ENCODE measurements at places on chromosomes 4 and X.

GRCh38 chr4:149572716-149573115 is 242.9 kb downstream of the IQCM start:
- DNase-seq, result no peak

GRCh38 chr4:166045457-166045856 is 172.4 kb downstream of the TLL1 start:
- DNase-seq, result no peak

- no peak for DNase-seq
These were observed at the start of gene AWAT2 for GRCh38 chrX:70049925-70050324. AWAT2 (minus strand) TSS chrX:70049938; CDS start chrX:70049932, 6 bp downstream.

DNA sequence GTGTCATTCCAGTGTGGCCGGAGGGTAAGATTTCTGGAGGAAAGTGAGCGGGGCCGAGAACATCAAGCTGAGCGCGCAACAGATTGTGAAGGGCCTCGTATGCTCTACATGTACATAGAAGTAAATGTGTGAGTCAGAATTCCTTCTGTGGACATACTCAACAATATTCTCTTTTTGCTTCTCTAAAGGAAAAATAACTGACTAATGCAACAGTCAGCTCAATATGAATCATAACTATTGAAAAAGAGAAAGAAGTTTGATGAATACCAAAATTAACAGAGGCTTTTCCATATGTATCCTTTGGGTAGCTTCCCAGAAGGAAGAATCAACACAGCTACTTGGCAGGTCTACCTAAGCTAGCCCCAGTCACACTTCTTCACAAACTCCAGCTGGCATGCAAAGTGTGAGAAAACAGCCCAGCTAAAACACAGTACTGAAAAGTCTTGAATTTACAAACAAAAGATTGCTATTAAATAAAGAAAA is 87.5 kb upstream of the ZFP42 start:
- DNase-seq, result peak; percentile 83

DNA sequence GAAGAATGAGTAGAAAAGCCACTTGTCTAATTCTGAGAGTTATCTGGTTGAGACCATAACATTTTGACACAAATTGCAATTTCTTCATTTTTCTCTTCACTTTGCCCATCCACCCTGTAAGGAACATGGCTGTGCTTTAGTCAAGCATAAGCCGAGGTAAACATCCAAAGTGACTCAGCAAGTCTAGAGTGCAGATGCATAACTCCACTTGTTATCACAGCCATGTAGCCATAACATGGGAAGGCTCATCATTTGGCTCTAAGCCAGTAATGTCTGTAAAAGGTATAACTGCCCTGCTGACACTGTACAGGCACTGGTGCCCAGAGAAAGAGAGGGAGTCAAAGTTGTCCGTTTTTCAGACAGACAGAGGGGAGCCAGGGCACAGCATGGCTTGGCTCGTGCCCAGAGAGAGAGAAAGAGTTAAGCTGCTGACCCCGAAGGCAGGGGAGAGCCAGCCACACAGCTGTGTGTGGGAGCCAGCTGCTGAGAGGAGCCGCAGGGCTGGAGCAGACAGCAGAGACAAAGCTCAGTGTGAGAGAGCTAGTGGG is 76.9 kb upstream of the EXOC1L start:
- DNase-seq, result no peak

GRCh38 chrX:154718616-154719015 is 32.3 kb downstream of the GAB3 start:
- no peak for DNase-seq

DNA sequence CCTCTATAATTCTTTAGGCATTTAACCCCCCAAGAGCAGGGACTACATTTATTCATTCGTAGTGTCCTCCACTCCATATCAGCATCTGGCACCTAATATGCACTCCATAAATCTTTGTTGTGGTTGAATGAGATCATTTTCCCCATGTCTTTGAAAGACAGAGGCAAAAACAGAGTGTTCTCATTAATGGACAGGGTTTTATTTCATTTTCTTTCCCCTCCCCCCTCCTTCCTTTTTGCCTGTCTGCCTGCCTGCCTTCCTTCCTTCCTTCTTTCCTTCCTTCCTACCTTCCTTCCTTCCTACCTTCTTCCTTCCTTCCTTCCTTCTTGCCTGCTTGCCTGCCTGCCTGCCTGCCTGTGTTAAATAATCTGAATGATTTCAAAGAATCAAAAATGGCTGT is 83.2 kb downstream of the SHROOM3 start:
- peak; percentile 56 for DNase-seq

GRCh38 chr4:175752664-175753063 is 59.4 kb downstream of the GPM6A start:
- DNase-seq, result no peak

DNA sequence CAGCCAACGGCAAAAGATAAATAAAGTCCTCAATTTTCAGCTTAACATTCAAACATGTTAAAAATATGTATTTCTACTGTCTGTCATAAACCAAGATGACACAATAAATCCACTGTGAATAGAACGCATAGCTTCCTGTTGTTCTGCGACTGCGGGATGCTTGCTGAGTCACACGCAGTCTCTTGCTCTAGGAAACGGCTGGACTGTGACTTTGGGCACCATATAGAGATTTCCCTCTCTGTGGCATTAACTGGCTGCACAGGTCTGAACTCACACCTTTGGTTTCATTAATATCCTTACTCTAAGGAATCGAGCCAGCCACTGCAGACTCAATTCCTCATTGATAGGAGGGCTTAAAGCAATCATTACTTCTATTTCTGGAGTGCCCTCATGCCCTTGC is 8.4 kb downstream of the BEND4 start:
- no peak for DNase-seq

DNA sequence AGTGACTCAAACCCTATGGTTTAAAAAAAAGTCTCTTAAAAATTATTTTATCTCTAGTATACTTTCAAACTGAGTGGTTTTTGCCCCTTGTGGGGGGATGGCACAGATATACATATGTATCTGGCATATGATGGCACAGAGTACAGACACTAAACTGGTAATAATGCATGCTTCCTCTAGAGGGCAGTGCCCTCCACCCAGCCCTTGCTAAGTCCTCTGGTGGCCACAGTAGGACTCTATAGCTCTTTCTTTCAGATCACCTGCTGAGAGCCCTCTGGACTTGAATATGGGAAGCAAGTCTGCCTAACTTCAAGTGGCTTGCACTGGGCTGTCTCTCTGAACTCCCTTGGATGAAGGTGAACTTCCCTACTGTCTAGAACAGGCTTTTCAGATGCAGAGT is 66.3 kb downstream of the TSPAN7 start:
- DNase-seq, result no peak

DNA sequence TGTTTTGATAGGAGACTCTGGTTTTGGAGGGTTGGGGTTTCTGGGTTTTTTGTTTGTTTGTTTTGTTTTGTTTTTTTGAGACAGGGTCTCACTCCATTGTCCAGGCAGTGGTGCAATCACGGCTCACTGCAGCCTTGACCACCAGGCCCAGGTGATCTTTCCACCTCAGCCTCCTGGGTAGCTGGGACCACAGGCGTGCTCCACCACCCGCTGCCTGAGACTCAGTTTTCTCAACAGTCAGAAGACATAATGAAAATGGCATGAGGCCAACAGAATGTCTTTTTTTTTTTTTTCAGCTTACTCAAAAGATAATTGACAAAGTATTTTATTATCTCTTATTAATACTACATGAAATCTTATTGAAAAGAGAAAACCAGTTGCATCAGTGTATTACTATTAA is 32.4 kb downstream of the TNIP2 start:
- DNase-seq, result no peak

DNA sequence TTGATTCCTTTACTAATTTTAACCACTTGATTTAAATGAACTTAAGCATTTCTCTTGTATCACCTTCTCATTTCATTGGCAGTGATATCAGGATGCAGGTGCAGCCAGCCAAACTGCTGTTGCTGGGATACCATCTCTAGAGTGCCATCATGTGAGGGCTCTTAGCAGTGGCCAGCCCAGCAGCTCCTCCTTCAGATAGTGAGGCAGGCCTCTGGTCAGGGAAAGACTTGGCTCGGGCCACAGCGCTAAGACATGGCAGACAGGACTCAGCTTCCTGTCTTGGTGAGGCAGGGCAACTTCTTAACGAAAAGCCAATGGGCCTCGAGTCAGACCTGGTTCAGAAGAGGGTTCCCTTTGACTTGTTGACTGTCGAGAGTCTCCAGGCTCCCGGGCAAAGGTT is 50.0 kb downstream of the NOP14 start:
- no peak for DNase-seq

- DNase-seq, result no peak
These were observed 418.0 kb downstream of the NLGN4X start for GRCh38 chrX:5810636-5811035.

GRCh38 chr4:174538876-174539250 is 16.6 kb upstream of the HPGD start:
- DNase-seq, result no peak

- DNase-seq, result no peak
These were observed 8.5 kb downstream of the FRAS1 start for GRCh38 chr4:78065508-78066192.

- no peak for DNase-seq
These were observed 59.6 kb downstream of the NFKB1 start for GRCh38 chr4:102560571-102561341.

GRCh38 chr4:39719804-39720580 is 22.1 kb downstream of the UBE2K start:
- no peak for DNase-seq

- DNase-seq, result no peak
These were observed 48.2 kb upstream of the PCDH7 start for GRCh38 chr4:30671926-30672448.

DNA sequence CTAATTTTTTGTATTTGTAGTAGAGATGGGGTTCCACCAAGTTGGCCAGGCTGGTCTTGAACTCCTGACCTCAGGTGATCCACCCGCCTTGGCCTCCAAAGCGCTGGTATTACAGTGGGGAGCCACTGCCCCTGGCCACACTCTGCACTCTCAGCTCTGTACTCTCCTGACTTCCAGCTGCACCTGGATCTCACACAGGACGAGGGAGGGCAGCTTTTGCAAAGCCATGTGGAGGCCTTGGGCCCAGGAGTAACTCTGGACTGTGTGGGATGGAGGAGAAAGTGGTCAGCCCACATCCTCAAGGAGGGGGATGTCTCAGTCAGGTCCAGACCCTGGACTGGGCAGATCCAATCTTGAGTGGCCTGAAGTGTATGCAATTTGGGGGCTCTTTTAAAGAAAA is 23.0 kb downstream of the NAT8L start:
- no peak for DNase-seq

- no peak for DNase-seq
These were observed 58.1 kb downstream of the FNIP2 start for GRCh38 chr4:158826882-158827281.

GRCh38 chr4:55568905-55569504 is 22.3 kb upstream of the CLOCK start:
- DNase-seq, result no peak

GRCh38 chr4:14125375-14126129 is 498.0 kb upstream of the BOD1L1 start:
- DNase-seq, result no peak

GRCh38 chrX:2894885-2895292 is 34.2 kb downstream of the ARSD start:
- peak; percentile 28 for DNase-seq

DNA sequence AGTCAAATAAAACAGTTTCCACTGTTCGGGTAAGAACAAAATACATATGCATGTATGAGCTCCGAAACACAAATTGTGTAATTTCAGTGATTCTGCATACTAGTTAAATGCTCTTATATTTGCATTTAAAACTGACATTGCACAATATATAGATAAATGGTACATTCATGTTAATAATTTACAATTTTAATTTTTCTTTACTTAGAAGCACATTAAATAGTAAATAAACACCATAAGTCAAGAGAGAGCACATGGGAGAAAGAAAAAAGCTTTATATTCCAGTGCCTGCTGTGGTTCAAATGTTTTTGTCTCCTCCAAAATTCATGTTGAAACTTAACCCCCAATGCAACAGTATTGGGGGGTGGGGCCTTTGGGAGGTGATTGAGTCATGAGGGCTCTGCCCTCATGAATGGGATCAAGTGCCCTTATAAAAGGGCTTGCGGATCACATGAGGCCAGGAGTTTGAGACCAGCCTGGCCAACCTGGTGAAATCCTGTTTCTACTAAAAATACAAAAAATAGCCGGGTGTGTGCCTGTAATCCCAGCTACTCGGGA is 322.9 kb downstream of the BCOR start:
- DNase-seq, result no peak

GRCh38 chr4:141416677-141417363 is 196.1 kb downstream of the ZNF330 start:
- no peak for DNase-seq

DNA sequence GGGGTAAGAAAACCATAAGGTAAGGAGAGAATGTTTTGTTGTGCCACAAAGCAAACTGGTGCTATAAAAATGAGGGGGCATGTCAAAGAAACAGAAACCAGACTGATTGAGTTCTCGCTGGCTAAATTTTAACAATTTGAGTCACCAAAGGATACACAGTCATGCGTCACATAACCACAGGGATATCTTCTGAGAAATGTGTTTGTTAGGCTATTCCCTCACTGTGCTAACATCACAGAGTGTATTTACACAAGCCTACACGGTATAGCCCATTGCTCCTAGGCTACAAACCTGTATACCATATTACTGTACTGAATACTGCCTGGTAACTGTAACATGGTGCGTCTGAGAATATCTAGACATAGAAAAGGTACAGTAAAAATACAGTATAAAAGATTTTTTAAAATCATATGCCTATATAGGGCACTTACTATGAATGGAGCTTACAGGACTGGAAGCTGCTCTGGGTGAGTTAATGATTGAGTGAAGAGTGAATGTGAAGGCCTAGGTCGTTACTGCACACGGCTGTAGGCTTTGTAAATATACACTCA is 50.1 kb downstream of the FBXW7 start:
- DNase-seq, result no peak

GRCh38 chrX:38699696-38700095 is 101.6 kb upstream of the MID1IP1 start:
- DNase-seq, result no peak

DNA sequence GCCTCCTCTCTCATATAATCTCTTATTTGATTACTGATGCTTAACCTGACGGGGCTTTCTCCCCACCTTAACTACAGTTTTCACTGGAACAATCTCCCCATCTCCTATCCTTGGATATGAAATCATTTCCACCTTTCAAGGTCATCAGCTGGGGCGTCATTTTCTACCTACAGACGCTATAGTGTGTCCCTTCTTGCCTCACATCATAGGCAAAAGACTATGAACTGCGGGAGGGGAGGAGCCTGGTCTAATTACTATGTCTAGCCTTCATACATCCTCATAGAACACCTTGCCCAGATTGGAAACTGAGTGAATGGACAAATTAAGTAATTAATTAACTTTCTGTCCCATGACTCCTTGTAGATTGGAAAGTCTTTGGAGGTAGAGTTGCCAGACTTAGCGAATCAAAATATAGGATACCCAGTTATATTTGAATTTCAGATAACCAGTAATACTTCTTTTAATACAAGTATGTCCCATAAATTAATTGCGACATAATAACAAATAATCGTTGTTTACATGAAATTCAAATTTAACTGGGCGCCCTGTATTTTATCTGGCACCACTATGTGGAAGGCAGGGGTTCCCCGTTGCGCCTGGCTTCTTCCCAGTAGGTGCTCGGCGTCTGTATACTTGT is 752 bp upstream of the ATP6AP2 start:
- no peak for DNase-seq

DNA sequence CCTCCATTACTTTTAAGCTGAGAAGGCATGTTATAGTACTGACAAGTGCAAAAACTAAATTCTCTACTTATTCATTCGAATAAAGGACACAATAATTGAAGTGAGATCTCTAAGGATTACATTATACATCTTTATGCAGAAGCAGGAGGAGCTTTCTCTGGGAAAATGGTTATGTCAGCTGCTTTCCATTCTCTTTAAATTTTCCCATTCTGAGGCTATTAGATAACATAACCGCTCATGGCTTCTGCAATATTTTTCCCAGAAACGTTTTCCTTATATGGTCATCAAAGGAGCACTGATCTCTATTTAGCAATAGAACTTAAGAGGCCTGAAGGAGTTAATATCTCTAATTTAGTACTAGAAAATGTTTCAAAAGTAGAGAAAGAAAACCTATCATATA is 221.6 kb downstream of the NSUN7 start:
- DNase-seq, result no peak
